M059J (cell line): ENCODE measurements at places on chromosomes 16 and 17. TPM values are rescaled to one million over a fixed set of nuclear protein-coding genes. Genes with fewer than 3 reads are reported as not detected.

The GJD3 gene
- total RNA-seq = not detected in 2 replicates

The TMEM235 gene
- not detected in 2 replicates for total RNA-seq

The FADS6 gene
- total RNA-seq = not detected in 2 replicates

The NFATC3 gene
- total RNA-seq = 24.9 and 31.9 TPM in 2 replicates

The INPP5K gene
- 28.1 and 81.9 TPM in 2 replicates for total RNA-seq
